ENCODE measurements at places on chromosomes 4 and X. TPM values are rescaled to one million over a fixed set of nuclear protein-coding genes. Genes with fewer than 3 reads are reported as not detected.
A peak's percentile ranks its signal among the peaks of the same experiment; 100 is the strongest.

DNA sequence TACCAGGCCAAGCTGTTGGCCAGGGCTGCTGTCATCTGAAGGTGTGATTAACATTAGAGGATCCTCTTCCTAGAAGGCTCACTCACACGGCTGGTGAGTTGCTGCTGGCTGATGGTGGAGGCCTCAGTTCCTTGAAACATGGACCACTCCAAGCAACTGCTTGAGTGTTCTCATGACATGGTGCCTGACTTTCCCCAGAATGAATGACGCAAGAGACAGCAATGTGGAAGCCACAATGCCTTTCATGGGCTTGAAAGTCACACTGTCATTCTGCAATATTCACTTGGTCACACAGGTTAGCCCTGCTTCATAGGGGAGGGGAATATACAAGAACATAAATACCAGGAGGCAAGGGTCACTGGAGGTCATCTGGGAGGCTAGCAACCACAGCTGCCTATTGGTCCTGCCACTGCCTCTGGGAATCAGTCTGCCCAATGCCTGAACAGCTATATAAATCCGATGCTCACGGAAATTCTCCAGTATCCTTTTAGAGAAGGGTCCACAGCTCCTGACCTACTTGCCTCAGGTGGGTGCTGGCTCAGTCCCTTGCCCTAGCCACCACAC is 97.1 kb upstream of the MAML3 start:
- no peak for DNase-seq

DNA sequence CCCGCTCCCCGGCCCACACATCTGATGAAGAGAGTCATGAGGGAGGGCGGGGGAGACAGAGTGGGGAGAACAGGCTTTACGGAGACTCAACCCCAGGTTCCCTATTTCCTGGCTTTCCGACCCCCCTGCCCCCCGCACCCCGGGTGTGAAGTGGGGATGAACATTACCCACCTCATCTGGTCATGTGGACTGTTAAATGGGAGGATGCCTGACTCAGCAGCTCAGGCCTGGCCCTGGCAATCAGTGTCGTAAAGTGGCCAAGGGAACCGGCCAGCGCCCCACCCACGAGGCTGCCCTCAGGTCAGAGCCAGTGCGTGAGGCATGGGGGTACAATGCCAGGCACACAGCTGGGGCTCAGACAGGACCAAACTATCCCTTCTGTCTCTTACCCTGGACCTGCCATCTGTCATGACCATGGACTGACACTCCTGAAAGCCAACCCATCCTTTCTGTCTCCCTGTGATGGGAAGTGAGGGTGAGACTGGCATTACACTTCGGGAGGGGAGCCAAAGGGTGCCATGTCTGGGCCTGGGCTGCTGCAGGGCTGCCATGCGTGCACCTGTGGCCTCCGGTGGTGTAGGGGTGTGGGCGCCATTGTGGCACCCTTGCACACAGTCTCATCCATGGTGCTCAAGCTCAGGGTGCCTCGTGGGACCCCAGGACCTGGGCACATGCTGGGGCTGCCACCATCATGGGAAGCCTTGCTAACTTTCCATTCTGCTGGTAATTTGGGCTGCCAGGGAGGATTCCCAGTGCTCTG is 106.1 kb upstream of the PSAPL1 start:
- no peak for DNase-seq

The CYLC1 gene
- total RNA-seq: not detected

GRCh38 chrX:31154946-31155345 is 83.1 kb upstream of the FTHL17 start:
- no peak for DNase-seq

DNA sequence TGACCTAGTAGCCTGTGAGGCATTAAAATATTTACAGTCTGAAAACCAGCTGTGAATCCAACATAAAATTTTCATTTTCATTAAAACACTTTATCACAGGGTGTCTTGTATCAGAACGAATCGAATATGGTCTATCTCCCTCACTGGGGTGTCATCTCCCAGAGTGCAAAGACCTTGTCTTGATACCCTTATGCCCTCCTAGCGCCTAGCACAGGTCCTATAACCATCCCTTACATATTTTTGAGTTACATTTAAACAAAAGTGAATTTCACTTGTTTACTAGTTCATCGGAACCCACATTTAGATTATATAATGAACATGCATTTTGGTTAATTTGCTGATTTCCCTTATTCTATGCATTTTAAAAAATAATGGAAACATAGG is 14.0 kb downstream of the DIPK2B start:
- DNase-seq: no peak

The ZNF41 gene
- total RNA-seq: 24.6 TPM

The STPG2 gene
- total RNA-seq: not detected

DNA sequence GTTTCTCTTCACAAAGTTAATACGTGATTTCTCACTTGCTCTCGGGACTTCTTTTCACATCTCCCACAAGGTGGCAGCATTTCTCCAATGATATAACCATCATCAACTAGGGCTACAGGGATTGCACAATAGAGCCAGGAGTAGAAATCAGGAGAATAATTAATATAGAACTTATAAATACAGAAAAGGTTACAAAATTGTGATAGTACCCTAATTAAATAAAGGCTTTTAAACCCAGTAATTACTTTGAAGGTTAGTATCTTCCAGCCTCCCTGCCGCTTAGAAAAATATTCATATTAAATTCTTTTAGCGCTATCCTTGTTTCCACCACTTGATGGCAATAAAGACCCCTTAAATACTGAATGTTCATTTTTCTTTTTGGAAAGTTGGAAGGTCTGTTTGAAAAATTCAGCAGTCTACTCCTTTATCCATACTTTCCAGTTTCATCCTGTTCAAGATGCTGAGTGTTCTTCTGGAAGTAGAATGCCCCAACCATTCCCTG is 65.8 kb downstream of the RASGEF1B start:
- peak; percentile 56 for DNase-seq

DNA sequence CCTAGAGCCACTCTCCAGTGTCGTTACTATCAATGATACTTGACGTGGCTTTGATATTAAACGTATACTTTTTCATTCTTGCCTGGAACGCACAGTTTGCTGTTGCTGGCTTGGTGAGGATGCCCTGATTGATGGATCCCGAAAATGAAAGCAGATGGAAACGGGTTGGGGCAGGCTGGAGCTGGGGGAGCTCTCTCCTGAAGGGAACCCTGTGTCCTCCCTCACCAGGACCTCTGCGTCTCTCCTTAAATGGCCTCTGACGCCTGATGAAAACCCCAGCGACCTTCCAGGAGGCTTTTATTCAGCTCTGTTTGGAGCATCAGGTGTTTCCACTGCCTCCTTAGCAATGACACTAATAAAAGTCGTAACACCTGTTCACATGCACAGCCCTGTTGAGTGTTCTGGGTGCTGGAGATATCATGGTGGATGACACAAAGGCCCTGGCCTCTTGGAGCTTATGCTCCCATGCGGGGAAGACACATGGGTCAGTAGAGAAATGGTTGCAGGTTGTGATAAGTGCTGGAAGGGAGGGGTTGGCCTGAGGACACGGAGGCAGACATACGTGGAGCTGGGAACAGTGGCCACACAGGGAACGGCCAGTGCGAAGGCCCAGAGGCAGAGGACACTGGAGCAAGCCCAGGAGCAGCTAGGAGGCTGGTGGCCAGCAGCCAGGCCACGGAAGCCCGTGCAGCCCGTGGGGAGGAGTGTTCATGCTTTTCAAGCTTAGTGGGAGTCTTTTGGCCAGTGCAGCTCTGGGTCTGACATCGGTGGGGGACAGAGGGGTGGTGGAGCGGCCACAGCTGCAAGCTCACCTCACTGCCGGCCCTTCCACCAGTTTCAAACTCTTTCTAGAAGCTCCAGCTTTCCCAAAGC is 7.5 kb downstream of the MSANTD1 start:
- DNase-seq: no peak

The TRMT10A gene
- 3.7 TPM for total RNA-seq

The BEND4 gene
- 5.5 TPM for total RNA-seq

The FOXR2 gene
- 6.0 TPM for total RNA-seq

The CLCN4 gene
- 4.2 TPM for total RNA-seq

DNA sequence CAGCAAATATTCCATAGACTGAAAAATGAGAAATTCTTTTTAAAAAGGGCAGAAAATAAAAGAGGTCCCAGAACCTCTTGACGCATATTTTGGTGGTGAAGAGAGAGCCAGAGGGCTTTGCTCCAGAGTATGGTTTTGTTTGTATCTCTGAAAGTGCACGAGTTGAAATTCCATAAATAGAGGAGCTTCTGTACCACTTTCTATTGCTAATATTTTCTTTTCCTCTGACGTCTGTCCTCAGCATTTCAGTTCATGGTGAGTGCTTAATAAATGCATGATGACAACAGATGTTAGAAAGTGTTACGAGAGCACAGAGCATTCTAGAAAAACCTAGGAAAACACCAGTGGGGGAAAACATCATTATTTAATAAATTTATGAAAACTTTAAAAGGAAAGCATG is 145.6 kb downstream of the AMELX start:
- DNase-seq: no peak

DNA sequence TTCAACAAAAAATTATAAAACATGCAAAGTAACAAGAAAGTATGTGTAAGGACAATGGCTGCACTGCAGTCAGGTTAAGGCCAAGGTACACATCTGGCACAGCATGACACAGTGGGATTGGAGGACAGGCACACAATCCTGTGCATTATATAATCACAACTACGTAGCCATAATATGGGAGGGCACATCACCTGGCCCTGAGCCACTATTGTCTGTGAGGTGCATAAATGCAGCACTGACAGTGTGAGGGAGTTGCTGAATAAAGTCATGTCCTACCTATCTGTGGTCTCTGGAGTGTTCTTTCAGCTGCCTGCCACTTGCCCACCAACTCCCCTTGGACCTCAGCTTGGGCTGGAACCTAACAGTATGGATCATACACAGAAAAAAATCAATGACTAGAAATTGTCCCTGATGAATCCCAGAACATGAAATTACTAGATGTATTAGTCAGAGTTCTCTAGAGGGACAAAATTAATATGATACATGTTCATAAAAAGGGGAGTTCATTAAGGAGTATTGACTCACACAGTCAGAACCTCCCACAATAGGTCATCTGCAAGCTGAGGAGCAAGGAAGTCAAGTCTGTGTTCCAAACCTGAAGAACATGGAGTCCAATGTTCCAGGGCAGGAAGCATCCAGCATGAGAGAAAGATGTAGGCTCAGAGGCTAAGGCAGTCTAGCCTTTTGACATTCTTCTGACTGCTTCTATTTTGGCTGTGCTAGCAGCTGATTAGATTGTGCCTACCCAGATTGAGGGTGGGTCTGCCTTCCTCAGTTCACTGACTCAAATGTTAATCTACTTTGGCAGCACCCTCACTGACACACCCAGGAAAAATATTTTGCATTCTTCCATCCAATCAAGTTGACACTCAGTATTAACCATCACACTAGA is 46.4 kb upstream of the KCTD8 start:
- no peak for DNase-seq

The CTAG2 gene
- 3.8 TPM for total RNA-seq

The PRSS12 gene
- total RNA-seq: 10.9 TPM

GRCh38 chr4:82785611-82786400 is 12.8 kb downstream of the SCD5 start:
- DNase-seq: peak; percentile 75

GRCh38 chr4:181991369-181992108 is 251.7 kb upstream of the TENM3 start:
- DNase-seq: no peak

- DNase-seq: no peak
Measured at GRCh38 chrX:43552156-43552555, 103.9 kb upstream of the MAOA start.

- DNase-seq: no peak
Measured at GRCh38 chr4:112245383-112245782, 13.8 kb downstream of the AP1AR start.

The TLR3 gene
- total RNA-seq: 6.1 TPM

GRCh38 chr4:74166135-74166534 is 8.2 kb downstream of the MTHFD2L start:
- no peak for DNase-seq

DNA sequence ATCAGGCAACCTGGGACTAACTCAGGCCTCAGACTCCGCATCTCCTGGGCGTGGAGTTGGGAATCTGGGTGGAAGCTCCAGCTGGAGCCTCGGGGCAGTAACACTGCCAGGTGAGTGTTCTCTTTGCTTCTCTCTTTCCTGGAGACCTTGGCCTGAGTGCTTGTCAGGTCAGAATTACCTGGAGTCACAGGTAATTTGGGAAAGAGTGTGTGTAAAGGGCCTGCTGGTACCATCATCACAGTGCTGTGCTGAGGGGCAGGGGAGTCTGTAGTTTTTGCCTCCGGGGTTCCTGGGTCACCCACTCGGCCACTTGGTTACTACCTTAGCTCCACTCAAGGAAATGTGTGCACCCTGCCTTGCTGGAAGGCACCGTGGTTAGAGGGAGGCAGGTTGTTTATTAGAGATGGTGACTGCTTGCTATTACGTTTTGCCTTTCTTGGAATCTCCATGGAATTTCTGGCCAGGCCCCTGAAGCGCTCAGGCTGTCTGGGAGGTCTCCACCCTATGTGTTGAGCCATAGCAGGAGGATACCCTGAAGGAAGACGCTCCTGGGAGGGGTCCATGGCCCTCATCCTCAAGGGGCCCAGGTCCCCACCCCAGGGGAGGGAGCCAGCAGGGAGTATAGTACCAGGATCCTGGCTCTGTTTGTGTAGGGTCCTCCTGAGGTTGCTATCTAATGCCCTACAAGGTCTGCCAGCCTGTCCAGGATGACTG is 2.9 kb downstream of the GPR78 start:
- DNase-seq: no peak

The CLNK gene
- not detected for total RNA-seq

DNA sequence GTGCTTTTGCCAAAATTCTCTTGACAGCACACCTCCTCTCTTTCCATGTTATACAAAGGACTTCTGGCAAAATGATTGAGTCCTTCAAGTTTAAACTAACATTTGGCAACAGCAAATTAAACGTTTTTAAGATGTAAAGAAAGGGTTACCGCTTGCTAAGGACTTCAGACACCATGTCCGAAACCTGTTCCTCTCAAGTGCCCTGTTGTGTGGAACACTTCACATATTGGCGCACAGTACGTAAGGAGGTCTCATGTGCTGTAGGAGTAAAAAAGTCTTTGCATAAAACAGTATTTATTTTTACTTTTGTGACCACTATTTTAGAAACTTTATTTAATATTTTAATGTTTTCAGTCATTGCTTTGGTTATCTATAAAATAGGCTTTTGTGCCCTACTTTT is 33.7 kb upstream of the HPRT1 start:
- no peak for DNase-seq

The FRMD7 gene
- not detected for total RNA-seq

- DNase-seq: peak; percentile 6
Measured at GRCh38 chrX:30568136-30568535, 9.4 kb downstream of the TASL start.

GRCh38 chrX:137164329-137164728 is 130.5 kb upstream of the GPR101 start:
- DNase-seq: no peak

The ADGRL3 gene
- total RNA-seq: 1.8 TPM

The PASD1 gene
- 0.17 TPM for total RNA-seq

The CENPC gene
- total RNA-seq: 9.4 TPM

GRCh38 chrX:104647084-104647483 is 81.1 kb downstream of the IL1RAPL2 start:
- DNase-seq: no peak

DNA sequence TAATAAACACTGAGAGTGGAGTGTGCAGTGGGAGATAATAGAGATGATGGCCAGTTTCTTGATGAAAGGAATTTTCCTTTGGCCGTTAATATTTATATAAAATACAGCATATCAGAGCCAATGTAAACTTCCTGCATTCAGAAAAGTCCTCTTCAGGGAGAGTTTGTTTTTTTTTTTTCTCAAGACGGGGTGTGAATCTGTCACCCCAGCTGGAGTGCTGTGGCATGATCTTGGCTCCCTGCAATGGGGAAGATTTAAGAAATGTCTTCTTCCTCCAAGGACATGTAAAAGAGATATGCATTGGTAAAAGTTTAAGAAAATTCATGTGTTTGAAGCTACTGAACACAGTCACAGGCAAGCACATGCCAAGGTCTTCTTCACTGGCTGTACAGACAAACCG is 25.4 kb upstream of the TBC1D9 start:
- no peak for DNase-seq
